Subcutaneous preadipocyte (primary cell): ENCODE measurements at places on chromosomes 5 and 9. TPM values are rescaled to one million over a fixed set of nuclear protein-coding genes. Genes with fewer than 3 reads are reported as not detected.

Gene NEURL1B
- 0.20 and 0.37 TPM in 2 replicates for total RNA-seq

Gene ITK
- total RNA-seq = not detected in 2 replicates

Gene SNCAIP
- under 0.01 and 0.20 TPM in 2 replicates for total RNA-seq

Gene HAND1
- total RNA-seq = under 0.01 TPM in 1 of 2 replicates, not detected in the other

Gene PPIC
- 15.8 and 19.9 TPM in 2 replicates for total RNA-seq

Gene ZNF462
- total RNA-seq = 18.0 and 23.9 TPM in 2 replicates

Gene FAM151B
- 2.5 and 5.5 TPM in 2 replicates for total RNA-seq

Gene PCDHB16
- total RNA-seq = 0.20 and 0.37 TPM in 2 replicates

Gene PCDHB10
- total RNA-seq = under 0.01 TPM in 2 replicates

Gene ZFR
- total RNA-seq = 60.6 and 84.1 TPM in 2 replicates

Gene ADGRV1
- under 0.01 and 0.20 TPM in 2 replicates for total RNA-seq

Gene DND1
- total RNA-seq = under 0.01 and 0.39 TPM in 2 replicates

Gene SLC6A18
- not detected in 2 replicates for total RNA-seq

Gene DBH
- not detected in 2 replicates for total RNA-seq
